ENCODE measurements at places on chromosomes 4 and X.

GRCh38 chr4:13527981-13528820 lies 16.1 kb downstream of the NKX3-2 start:
- DNase-seq = peak; percentile 78

DNA sequence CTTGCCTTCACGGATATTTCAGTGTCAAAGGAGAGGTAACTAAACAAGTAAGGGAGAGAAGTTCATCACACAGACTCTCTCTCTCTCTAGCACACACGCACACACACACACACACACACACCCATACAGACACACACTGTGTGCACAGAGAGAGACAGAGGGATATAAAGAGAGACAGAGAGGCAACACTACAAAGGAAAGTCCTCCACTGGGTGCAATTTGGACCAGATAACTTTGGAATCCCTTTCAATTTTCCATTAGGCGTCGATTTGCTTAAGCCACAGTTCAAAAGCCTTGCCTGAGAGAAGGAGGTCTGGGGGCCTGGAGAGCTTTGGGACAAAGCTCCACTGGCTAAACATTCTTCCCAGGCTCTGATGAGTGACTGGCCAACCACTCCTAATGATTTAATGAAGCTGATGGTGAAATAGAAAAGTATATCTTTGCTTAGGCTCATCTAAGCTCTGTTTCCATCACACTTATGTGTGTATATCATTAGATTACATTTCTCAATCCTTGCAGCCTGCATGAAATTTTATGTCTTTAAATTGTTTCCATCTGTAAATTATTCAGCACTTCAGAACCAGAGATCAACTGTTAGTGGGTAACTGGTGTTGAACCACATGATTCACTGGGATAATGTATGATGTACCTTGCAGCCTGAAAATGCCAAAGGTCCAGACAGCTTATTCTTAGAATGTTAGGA lies 180.8 kb downstream of the MAGEB17 start:
- DNase-seq = no peak

- DNase-seq = no peak
These were observed 60.8 kb downstream of the RRAGB start for GRCh38 chrX:55778322-55778721.

GRCh38 chrX:151239751-151240150 lies 63.4 kb downstream of the GPR50 start:
- no peak for DNase-seq

DNA sequence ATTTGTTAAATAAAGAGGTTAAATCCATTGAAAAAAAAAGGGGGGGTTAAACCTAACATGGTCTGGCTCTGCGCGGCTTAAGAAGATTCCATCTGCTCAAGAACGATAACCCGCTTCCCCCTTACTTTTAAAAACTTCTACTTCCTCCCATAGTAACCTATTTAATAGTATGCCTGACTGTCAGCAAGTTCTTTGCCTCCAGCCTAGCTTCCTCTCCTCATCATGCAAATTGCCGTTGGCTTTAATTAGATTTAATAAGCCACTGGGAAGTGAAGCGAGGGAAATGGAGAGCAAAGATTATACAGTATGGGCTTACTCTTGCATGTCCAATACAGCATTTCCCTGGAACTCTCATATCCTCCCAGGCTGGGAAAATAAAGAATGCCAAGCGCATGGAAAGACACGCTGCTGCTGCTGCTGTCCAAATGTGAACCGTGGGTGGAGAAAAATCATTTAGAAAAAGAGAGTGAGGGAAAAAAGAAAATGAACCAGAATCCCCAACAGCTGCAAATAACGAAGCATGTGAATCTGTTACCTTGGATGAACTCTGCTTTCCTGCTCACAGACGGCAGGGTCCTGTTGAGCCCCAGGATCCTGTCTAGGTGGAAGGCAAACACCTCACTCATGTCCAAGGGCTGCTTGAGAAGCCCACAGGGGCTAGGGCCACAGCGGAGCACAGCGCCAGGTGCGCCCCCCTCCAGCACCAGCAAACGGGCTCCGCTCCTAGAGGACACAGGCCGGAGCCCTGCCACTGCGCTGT lies 2.7 kb downstream of the GASK1B start:
- DNase-seq = no peak

GRCh38 chr4:56612282-56612681 lies 68.8 kb downstream of the HOPX start:
- no peak for DNase-seq

DNA sequence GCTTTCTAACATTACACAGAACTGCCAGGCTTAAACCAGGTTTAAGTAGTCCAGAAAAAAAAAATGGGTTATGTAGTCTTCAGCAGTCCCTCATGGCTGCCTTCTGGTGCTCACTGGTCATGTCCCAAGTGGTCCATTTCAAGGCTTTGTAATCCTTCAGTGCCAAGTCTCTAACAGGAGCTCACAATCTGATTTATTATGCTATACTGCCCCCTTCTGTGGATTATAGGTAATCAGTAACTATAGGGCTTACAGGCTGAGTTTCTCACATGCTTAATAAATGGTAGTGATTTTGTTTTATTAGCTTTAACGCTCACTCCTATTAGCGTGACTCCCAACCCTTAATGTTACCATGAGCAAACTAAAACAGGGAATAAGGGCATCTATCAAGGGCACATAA lies 92.5 kb upstream of the EDA2R start:
- peak; percentile 23 for DNase-seq

- no peak for DNase-seq
These were observed 7.0 kb downstream of the SPP1 start for GRCh38 chr4:87982446-87983010.

GRCh38 chr4:87310691-87311335 lies 11.9 kb downstream of the HSD17B13 start:
- DNase-seq = no peak

GRCh38 chr4:39062094-39062769 lies at the start of gene KLHL5:
Gene KLHL5 (plus strand): TSS chr4:39062232. CDS start chr4:39062653, 421 bp downstream.
- no peak for DNase-seq

- no peak for DNase-seq
These were observed 167.5 kb upstream of the RASGEF1B start for GRCh38 chr4:81639248-81639647.

- no peak for DNase-seq
These were observed 73.0 kb upstream of the SCOC start for GRCh38 chr4:140300271-140300970.

DNA sequence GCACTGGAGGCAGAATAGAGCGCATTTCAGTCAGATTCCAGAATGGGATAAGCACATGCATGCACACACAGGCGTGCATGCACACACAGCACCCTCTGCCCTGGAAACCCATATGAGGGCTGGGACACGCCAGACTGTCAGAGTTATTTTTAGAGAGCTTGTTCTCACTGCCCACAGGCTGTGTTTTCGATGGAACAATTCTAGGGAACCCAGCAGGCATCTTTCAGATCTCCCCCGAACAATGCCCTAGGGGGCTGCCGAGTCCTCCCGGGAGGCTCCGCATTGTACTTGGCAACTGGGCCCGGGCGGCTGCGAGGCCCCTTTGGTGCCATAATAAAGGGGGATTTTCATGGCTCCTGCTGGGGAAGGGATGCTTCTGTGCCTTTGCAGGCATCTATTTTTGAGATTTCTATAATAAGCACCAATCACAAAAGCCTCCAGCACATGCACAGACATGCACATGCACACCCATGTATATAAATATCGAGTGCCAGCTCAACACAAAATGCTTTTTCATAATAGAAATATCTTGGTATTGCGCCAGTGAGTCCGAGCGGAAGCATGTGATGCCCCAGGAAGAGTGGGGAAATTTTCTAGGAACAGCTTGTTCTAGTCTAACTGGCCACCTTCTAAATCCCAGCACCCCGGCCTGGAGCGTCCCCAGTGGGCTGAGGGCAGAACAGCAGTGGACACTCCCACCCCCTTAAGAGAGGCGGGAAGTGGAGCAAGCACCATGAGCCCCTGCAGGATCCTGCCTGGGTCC lies 88.5 kb downstream of the PHKA2 start:
- DNase-seq = no peak

- DNase-seq = no peak
These were observed 48.5 kb upstream of the CLCN4 start for GRCh38 chrX:10108288-10108687.

DNA sequence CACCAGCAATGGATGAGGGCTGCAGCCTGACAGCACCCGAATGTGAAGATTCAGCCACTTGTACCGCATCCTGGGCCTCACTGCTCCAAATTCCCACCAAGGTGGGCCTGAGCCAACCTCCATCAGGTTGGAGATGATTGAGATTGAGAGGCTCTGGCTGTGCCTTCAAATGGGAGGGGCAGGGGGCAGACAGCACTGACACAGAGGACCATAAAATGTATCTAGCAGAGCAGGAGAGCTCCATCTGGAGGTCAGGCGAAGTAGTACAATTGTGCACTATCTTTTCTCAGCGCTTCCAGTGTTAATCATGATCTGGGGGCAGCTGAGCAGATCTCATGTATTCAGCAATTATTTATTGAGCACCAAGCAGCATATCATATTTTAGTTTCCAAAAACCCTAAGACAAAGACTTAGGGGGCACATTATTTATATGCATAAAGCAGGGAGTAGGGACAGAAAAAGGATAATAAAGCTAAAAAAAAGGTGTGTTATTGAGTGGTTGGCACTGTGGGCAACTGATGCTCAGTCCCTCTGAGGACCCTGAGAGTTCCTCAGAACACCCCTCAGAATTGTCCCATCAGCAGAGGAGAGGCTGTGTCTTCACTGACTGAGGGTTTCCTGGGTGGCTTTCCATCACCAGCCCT lies 31.6 kb upstream of the C1QTNF7 start:
- DNase-seq = peak; percentile 50

DNA sequence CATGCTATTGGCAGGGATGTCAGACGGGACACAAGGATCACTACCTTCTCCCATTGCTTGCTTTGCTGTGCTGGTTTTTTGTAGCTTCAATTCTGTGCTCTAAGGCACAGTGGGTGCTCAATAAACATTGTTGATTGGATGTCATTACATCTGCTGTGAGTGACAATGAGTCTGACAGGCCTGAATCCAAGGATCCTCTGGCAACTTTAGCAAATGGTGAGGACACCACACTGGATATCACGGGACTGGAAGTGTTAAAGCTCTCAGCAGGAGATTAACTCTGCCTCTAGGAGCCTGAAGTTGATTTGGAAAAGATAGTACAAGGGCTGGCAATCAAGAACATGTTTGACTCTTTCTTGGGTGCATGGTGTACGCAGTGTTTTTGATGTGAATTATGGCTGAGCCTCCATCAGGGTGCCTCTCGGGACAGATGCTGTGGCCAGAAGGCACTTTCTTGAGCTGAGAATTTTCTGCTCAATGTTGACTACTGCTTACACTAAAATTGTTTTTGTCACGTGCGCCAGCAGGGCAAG lies 217.9 kb downstream of the ARAP2 start:
- DNase-seq = no peak

- DNase-seq = peak; percentile 7
These were observed 8.2 kb downstream of the SLC38A5 start for GRCh38 chrX:48461830-48462229.

DNA sequence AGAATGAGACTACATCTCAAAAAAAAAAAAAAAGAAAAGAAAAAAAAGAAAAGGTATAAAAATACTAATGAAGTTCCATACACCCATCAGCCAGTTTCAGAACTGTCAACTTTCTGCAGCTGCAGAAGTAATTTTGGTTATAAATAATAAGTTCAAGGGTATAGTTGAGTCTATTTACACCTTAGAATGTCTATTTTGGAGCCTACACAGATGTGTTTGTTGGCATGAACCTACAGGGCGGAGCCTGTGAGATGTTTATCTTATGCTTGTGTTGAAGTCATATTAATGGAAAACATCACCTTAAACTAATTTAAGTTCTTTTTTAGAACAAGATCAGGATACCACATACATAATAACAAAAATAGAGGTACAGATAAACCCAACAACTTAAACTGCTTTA lies 85.8 kb downstream of the RAPGEF2 start:
- DNase-seq = no peak

DNA sequence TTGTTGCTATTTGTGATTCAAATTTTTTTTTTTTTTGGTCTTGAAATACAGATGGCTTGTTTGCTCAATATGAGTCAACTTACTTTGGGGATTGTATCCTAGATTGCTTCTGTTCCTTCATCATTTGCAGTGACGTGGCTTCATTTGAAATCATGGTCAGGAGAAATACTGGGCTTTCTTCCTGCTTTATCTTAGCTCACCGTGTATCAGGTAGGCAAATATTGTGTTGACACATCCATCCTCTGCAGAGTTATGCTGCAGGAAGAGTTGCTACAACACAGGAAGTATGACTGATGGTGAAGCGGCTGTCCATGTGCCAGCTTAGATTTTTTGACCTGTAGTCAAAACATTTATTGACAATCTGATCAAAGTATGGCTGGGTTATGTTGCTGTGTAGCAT lies 232.2 kb downstream of the C4orf33 start:
- DNase-seq = no peak

GRCh38 chr4:80086296-80086695 lies 13.3 kb upstream of the ANTXR2 start:
- no peak for DNase-seq

DNA sequence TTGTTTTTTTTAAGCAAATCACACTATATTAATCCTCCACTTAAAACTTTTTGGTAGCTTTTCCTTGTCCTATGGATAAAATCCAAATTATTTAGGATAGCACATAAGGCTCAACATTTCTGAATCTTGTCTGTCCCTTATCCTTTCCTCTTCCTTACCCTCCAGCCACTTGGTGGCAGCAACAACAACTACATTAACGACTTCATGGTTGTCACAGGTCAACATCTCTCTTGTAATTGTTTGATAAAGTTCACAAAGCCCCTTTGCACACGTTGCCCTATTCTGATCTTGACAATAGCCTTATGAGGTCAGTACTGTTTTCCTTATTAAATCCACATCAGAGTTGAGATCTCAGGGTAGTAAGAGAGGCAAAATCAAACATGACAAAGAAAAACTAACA lies 269.0 kb upstream of the PABPC4L start:
- no peak for DNase-seq

DNA sequence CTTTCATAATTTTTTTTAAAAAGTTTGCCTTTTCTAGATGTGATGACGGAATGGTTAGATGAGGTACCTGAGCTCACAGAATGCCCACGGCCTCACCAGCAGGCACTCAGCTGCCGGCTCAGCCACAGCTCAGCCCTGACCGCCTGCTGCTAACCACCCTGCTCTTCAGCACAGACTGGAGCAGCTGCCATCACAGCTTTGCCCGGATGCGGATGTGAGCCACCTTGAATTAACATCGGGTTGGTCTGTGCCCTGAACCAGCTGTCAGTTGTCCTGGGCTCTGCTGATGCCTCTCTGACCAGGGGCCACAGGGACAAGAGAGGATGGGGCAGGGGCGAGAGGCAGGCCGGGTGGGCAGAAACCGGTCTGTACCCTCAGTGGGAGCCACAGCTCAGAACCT lies 93.3 kb downstream of the HMX1 start:
- no peak for DNase-seq

DNA sequence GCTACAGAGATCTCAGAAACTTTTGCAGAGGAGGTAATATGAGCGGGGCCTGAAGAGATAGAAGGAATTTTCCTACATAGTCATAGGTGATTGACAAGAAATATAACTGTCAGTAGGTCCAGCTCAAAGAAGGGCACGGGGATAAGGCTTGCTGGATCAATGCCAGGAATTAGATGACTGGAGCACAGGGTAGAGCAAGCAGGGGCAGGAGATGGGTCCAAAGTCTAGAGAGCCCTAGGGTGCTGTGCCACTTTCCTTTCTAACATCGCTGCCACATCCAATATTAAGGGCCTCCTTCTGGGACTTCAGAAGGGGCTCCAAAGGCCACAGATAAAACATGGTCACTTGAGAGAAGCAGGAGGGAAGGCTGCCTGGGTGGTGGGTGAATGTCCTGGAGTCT lies 402.2 kb downstream of the MID1IP1 start:
- DNase-seq = no peak

Data from GM13977 (cell line).